ENCODE measurements at places on chromosomes 6 and 20.
A peak's percentile ranks its signal among the peaks of the same experiment; 100 is the strongest.

GRCh38 chr6:41470029-41470330 lies 76.2 kb upstream of the FOXP4 start:
- no peak for DNase-seq

GRCh38 chr20:50110141-50111047 lies 2.6 kb downstream of the UBE2V1 start:
- no peak for DNase-seq

- DNase-seq = no peak
Observed at GRCh38 chr6:20252311-20252710, 40.0 kb upstream of the MBOAT1 start.

DNA sequence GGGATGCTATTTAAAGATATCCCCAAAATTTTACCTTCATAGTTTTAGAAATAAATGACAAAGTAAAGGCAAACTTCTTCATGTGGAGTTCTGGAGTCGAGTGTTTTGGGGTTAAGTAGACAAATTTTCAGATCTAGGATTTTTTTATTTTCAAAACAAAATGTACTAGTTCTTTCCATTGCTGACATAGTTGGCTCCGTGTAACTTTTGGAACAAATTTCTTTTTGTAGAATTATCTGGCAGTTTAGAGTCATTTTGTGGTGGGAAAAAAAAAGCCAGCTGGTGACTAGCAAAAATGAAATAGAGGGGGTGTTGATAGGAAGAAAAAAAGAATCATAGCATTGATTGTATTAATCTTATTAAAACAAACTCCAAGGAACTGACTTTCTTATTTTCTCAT lies 131.6 kb upstream of the TCF21 start:
- no peak for DNase-seq

DNA sequence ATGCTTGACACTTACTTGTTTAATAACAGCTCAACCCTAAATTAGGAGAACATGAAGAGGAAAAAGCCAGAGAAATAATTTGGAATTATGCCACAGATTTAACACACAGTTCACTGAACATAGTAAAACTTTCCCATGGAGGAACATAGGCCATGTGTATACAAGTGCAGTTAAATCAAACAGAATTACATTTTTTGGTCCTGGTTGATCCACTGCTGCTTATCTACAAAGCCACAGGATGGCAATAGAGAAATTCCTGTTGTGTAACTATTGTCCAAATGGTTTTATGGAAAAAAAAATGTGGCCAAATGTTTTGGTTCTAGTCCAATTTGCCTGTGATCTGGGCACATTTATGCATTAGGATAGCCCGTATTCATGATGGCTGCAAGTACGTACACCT lies 136.8 kb downstream of the ALDH8A1 start:
- no peak for DNase-seq

DNA sequence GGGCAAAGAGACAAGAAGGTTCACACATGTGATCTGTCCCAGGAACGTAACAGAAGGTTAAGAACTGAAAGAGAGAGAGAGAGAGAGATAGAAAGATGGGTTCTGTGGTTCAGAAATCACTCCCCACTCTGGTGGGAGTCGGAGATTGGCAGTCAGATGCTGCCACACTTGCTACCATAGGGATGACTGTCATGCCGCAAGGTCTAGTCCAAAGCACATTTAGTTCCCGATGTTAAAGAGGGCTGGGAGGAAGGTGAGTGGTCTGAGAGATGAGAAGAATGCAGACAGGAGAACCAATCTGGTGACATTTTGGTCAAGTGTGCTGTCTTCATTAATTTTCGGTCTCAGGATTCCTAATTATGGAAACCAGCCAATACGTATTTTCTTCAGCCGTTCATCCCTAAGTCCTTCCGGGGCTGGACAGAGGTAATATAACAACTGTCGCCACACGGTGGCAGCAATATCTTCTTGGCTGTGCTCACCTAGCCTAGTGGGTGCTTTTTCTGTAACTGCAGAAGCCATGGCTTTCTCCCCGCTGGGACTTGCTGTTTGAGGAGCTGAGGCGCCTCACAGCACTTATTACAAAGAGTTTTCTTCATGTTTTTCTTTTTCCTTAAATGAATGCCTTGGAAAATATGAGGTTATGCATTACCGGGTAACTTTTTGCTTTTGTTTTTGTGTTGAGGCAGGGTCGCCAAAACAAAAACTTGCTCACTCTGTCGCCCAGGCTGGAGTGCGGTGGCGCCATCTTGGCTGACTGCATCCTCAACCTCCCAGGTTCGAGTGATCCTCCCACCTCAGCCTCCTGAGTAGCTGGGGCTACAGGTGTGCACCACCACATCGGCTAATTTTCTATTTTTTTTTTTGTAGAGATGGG lies 46.0 kb downstream of the SLC35D3 start:
- no peak for DNase-seq

DNA sequence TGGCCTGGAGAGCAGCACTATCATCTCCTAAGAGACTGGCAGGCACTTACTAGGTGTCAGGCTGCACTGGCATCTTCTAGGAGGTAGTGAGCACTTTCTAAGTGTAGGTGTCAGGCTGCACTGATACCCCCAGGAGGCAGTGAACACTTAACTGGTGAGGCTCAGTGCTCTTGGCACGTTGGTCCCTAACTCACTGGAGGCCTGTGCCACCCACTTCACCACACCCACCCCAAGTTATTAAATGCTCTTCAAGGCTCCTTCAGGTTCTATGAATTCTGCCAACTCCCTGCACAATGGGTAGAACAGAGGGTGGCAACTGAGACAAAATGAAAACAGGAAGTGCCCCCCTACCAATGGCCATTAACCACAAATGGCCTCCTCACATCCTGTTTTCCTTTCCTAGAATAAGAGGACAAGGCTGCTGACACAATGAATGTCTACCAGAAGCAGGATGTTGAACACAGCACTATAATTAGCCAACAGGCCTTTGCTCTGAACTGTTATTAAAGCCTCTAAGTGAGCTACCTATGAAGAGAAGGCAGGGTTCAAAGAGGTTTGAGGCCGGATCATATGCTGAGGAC lies 29.4 kb downstream of the NCOA5 start:
- no peak for DNase-seq

DNA sequence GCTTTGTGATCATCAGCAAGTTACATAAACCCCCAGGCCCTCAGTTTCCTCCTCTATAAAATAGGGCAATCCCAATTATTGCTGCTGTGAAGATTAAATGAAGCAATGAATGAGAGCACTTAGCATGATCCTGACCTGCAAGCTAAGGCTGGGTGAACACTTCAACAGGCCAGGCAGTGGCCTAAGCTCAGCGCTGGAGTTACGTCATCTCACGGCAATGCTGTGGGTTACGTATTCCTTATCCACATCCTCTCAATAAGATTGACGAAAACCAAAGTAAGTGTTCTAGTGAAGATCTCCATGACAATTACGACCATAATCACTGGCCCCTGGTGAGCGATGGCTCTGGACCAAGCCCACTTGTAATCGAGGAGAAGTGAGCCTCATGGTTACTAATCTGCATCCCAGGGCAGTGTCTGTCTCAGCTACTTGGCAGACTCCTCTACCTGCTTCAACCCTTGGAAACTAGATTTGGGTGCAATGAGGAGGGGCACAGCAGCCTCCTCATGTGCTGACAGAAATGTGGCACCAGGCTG lies 274.1 kb upstream of the ARID1B start:
- no peak for DNase-seq

DNA sequence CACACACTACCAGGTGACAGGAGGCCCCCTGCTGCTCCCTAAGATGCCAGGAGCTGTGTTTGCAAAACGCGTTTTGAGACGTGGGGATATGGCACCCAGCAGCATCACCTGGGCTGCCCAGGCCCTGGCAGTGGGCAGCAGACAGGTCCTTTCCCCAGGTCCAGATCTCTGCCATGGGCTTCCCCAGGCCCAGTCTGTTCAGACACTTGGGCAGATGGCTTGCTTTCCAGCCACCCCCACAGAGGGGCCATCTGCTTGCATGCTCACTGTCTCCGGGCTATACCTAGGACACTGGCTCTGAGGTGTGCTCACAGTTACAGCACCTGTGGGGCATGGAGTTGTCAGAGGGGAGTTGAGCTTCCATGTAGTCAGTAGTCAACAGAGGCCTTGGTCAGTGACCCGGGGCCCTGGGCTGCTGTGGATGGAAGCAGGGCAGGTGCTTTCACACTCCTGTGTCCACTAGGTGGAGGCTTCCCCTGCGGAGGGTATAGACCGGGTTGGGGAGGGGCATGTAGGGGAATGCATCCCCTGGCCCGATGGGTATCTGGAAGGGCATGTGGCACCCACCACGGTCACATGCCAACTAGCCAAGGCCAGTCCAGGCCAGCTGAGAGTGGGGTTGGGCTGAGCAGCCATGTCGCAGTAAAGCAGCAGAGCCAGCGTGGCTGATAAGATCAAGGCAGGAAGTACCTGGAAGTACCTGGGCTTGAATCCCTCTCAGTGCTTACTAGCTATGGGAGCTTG lies 185.4 kb upstream of the SLC24A3 start:
- DNase-seq = no peak

DNA sequence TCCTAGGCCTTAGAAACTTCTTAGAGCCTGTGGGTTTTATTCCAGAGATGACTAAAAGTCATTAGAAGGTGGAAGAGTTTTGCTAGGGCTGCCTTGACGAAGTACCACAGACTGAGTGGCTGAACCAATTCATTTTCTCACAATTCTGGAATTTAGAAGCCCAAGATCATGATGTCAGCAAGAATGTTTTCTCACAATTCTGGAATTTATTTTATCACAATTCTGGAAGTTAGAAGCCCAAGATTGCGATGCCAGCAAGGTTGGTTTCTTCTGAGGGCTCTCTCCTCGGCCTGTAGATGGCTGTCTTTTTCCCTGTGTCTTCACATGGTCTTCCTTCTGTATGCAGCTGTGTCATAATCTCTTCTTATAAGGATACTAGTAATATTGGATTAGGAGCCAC lies 672.9 kb upstream of the MARCKS start:
- DNase-seq = no peak

DNA sequence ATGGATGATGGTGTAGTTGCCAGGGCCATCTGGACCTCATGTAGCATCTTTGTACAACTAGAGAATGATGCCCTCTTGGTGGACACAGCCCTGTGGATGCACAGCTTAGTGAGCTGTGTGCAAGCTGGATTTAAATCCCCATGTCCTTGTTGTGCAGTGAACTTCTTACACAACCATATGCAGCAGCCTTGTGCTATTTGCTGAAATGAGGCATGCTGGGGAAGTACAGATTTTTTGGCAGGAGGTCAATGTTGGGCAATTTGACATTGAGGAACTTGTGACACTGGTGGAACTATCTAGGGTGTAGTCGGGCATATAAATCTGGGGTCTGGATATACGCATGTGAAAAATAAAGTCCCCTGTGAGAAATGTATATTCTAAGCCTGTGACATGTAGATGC lies 5.8 kb upstream of the CDC5L start:
- no peak for DNase-seq

- no peak for DNase-seq
Observed at GRCh38 chr6:155108070-155108820, 113.1 kb downstream of the TIAM2 start.

GRCh38 chr6:90294008-90294511 lies 2.6 kb downstream of the BACH2 start:
- no peak for DNase-seq

DNA sequence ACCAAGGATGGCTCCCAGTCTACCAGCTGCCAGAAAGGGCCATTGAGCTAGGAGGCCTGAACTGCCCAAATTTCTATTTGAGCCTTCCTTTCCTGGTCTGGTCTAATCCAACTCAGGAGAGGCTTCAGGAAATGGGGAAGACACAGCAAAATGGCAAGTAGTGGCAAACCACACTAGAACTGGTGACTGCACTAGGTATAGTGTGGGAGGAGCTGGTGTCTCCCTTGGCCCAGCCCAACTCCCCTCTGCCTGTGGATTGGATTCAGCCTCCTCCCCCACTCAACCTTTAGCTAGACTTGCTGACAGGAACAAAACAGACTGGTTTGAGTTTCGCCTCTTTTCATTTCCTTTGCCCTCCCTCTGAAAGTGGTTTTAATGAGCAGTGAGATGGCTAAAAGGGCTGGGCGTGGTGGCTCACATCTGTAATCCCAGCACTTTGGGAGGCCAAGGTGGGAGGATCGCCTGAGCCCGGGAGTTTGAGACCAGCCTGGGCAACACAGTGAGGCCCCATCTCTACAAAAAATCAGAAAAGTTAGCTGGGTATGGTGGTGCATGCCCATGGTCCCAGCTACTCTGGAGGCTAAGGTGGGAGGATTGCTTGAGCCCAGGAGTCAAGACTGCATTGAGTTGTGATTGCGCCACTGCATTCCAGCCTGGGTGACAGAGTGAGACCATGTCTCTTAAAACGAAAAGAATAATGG lies 17.5 kb downstream of the MRPS18A start:
- no peak for DNase-seq

- no peak for DNase-seq
Observed at GRCh38 chr20:2604506-2604835, 48.0 kb upstream of the NOP56 start.

GRCh38 chr6:95128947-95129346 lies 448.4 kb upstream of the MANEA start:
- no peak for DNase-seq

GRCh38 chr6:79862126-79862525 lies 85.2 kb downstream of the ELOVL4 start:
- no peak for DNase-seq

GRCh38 chr6:105483492-105483891 lies 80.6 kb upstream of the PREP start:
- DNase-seq = no peak

- DNase-seq = no peak
Observed at GRCh38 chr20:61660559-61660958, 405.1 kb downstream of the TAF4 start.

- peak; percentile 87 for DNase-seq
Observed at GRCh38 chr20:21513881-21514540, at the start of gene NKX2-2. Gene NKX2-2 (minus strand): TSS chr20:21514064. CDS start chr20:21513669, 395 bp downstream.

- DNase-seq = no peak
Observed at GRCh38 chr6:163826629-163827028, 412.1 kb downstream of the QKI start.

DNA sequence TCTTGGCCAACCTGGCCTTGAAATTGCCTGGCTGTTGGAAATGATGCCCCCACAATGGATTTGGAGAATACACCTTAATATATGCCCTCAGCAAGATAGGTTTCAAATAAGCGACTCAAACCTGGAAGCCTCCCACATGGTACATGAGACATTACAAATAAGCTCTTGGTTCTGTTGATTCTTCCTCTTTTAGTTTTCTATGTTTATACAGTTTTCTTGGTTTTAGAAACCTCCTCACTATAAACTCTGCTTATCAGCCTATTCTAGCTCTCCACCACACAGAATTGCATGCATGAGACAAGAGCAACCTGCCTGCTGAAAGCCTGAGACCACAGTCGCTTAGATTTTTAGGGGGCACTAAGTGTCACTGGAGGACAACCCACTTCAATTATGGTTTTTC lies 108.8 kb upstream of the PREP start:
- DNase-seq = no peak

DNA sequence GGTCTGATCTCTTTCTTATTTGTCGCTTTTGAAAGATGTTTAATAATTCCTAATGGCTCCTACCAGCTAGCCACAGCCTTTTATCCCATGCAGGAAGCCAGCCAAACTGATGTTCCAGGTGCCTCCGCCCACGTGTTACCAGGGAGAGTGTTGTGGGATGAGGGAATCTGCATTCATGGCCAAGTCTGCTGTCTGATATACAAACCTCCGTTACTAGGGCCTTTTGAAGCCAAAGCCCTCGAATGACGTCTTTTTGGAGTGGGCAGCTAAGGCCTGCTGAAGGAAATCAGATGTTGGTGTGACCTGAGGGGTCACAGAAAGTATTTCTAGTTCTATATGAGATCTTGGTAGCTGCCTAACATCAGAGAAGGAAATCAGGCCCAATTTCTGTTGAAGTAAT lies 21.3 kb downstream of the STK35 start:
- no peak for DNase-seq

GRCh38 chr20:23881371-23881770 lies 1.8 kb upstream of the CST5 start:
- no peak for DNase-seq
